ENCODE measurements at places on chromosomes 1 and 21.

DNA sequence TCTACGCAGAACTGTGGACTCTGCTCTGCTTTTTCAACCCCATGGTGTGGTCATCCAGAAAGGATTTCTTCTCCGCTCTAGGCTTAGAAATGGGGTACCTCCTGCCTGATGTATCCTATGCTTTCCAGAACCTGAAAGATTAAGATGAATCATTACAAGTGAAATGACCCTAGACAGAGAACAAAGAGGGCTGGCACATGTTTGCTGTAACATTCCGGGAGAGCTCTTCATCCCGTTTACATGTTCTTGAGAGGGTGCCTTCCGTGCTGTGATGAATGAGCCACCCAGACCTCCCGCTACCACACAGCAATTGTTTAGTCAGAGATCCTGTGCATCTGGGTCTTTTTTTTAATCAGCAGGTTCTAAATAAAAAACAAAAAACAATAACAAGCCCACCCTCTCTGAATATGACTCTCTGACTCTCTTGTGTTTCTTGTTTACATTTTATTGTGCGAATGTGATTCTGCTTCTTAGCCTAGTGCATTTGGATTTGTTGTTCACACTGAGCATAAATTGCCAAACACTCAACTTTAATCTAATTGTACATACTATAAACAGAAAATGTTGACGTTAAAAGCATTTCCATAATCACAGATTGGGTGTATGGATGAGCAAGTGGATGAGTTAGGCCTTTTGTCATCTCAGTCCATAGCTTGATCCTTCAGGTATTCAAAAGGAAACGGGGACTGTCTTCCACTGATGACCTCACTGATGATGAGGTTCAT lies 87.1 kb downstream of the GPR88 start:
- no peak for DNase-seq

GRCh38 chr1:230725256-230726012 lies 11.5 kb upstream of the AGT start:
- DNase-seq: no peak

DNA sequence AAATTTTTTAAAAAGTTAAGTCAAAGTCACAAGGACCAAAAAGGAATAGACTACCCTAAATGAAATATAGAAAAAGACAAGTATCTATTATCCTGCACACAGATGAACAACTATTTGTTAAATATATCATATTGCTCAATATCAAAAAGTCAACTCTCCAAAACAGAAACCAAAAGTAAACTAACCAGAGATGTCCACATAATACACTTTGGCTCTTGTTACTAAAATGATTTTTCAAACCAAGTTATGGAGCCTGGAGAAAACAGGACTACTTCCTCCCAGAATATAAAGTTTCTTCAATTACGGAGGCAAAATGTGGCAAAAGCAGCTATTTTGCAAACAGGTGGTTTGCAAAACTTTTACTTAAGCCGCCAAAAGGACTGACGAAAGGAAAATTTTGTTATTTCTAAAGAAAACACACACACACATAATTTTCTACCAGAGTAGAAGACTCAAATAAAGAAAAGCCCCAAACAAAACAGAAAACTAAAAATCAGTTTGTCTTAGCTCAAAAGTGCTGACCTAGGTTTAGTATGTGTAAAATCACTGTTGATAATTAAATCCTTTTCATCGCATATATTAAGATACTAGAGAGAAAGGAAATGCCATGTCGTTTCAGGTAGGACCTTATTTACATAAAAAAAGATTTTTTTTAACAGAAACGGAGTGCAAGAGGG lies 1.1 kb downstream of the DPYD start:
- no peak for DNase-seq

GRCh38 chr1:9653491-9654050 lies 2.0 kb downstream of the PIK3CD start:
- DNase-seq: no peak

- DNase-seq: peak; percentile 47
These were observed 434 bp downstream of the EVA1B start for GRCh38 chr1:36322786-36323635.

DNA sequence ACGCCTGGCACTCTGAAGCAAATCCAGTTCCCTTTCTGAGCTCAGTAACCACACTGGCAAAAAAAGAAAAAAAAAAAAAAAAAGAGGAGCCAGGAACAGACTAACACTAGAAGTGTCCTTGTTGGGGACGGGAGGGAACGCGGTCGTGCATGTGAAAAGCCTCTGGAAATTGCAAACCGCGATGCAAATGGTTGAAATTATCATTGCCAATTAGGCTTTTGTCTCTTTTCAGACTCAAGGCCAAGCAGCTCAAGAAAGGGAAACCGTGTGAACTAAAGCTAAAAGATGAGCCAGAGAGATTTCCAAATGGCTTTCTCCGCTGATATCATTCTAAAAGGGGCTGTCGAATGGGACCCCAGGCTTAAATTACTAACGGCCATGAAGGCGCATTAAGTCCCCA lies 13.5 kb downstream of the TRABD2B start:
- no peak for DNase-seq

GRCh38 chr21:34006611-34007168 lies 66.7 kb upstream of the MRPS6 start:
- no peak for DNase-seq

GRCh38 chr1:53574621-53575020 lies 115.4 kb downstream of the DMRTB1 start:
- no peak for DNase-seq

DNA sequence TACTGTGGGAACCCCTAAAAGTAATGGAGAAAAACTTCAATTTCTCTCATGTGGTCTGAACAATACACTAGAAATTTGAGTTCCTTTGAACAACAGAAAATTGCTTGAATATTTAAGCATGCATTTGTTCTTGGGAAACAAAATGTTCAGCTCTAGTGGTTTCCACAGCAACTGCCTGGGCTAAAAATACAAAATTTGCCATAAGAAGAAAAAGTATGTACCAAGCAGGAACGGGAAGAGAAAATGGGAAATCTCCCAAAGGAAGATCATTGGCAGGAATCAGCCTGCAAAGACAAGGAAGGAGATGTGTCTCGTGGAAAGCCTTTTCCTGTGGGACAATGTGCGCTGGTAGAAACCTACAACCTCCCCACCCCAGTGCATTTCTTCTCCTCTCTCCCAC lies 119.0 kb upstream of the DPT start:
- no peak for DNase-seq

- no peak for DNase-seq
These were observed 40.7 kb upstream of the PDE4B start for GRCh38 chr1:65751961-65752360.

DNA sequence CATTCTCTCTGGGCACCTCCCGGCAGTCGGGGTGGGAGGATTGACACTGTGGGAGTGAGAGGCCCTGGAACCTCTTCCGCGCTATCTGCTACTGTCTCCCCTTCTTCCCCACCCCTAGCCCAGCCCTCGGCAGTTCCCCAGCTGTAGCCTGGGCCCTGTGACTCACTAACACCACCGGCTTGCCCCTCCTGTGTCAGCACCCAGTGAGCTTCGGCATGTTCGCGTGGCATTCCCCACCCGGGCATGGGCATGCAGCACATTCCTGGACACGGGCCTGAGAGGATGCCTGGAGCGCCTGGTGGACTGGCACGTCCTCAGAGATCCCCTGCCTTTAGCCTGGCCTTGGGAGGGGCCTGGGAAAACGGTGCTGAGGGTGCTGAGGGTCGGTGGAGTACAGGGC lies 1.3 kb downstream of the CDK18 start:
- DNase-seq: no peak

DNA sequence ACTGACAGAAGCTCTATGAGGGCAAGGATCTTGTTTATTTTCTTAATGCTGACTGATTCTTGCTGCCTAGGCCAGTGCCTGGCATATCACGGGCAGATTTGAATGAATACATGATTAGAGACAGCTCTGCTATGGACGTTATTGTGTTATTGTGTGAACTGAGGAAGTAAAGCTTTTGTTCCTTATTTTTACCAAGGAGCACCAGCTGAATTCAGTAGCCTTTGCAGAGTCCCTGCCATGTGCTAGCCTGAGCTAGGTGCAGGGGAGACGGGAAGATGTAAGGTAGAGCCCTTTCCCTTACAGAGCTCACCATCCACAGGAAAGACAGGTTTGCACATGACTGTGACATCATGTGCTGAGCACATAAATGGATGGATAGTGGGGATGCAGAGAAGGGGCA lies 36.0 kb upstream of the SCMH1 start:
- DNase-seq: no peak

DNA sequence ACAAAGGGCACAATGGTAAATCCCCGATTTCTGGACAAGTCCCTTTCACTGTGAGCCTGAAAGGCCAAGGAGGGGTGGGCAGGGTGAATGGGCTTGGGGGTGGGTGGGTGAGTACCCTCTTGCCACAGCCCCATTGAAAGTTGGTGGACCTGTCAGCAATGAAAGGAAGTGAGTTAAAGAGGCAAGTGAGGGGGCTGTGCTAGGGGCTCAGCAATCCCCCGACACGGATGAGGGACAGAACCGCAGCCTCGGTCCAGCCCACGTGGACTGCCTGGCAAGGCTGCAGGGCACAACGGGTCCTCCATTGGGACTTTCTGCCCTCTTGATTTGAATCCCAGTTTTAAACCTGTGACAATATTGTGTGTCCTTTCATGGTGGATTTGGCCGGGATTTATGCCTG lies 255.3 kb downstream of the FOXD2 start:
- no peak for DNase-seq

GRCh38 chr21:18204931-18205330 lies 39.7 kb upstream of the CHODL start:
- DNase-seq: no peak

DNA sequence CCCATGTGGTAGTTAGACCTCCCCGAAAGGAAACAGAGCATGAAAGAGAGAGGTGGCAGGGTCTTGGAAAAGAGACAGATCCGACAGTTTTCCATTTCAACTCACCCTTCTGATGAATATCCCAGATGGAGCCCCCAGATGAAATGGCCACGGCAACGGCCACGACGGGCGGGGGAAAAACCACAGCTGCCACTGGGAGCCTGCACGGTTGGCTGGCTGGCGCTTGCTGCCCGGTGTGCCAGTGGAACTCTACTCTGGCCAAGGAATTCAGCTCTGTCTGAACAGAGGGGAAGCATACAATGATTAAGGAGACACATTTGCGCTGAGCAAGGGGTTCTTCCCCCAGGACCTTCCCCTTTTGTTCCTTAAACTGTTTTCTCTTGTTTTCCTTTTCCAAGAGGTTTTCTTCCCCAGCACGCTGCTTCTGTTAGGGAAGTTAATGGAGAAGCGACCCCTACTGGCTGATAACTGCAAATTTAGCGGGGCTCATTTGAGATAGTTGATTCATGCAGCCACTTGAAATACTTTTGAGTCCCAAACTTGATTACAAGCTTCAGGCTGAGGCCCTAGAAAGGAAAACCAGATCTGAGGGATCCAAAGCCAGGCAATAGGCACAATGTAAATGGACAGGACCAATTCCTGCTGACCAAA lies 1122.5 kb downstream of the NCAM2 start:
- no peak for DNase-seq

- no peak for DNase-seq
These were observed 3.1 kb downstream of the LRRC40 start for GRCh38 chr1:70202173-70202758.

DNA sequence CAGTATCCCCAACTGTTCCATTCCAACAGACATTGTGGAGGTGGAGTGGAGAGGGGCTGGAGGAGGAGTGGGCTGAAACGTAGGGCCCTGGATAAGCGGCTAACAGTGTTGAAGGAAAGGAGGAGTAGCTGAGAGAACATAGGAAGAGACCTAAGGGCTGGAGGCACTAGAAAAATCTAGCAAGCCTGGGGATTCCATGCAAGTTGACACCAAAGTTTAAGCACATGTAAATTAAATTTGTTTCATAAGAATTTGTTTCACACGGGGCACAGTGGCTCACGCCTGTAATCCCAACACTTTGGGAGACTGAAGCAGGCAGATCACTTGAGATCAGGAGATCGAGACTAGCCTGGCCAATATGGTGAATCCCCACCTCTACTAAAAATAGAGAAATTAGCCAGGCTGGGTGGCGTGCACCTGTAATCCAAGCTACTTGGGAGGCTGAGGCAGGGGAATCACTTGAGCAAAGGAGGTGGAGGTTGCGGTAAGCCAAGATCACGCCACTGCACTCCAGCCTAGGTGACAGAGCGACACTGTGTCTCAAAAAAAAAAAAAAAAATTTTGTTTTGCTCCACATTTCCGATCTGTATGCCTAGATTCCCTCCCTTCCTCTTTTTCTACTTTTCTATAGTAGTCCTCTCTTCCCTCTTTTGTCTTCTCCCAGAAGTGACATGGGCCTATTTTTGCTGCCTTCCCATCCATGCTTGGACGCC lies 530 bp upstream of the CD244 start:
- no peak for DNase-seq

GRCh38 chr1:29648026-29648425 lies 411.7 kb downstream of the PTPRU start:
- no peak for DNase-seq

DNA sequence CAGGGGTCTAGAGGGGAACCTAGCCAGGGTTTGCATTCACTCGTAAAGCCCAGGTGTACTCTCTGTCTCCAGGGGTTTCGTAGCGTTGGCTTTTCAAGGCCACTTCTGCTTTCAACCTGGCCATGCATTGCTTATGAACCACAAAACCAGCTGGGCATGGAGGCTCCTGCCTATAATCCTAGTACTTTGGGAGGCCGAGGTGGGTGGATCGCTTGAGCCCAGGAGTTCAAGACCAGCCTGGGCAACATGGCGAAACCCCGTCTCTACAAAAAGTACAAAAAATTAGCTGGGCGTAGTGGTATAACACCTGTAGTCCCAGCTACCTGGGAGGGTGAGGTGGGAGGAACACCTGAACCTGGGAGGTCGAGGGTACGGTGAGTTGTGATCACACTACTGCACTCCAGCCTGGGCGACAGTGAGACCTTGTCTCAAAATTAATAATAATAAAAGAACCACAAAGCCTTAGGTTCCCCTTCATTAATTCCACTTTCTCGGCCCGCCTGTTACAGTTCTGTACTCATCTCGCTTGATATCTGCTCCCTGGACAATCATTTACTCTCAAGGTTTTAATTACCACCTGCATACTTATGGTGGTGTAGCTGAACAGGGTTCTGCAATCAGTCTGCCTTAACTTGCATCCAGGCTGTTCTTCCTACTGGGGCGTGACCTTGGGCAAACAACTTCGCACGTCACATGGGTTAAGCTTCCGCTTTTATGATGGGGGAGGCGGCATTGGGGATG lies 6.1 kb downstream of the SLC16A4 start:
- DNase-seq: no peak

GRCh38 chr1:31712068-31712467 lies 8.3 kb upstream of the COL16A1 start:
- DNase-seq: no peak

DNA sequence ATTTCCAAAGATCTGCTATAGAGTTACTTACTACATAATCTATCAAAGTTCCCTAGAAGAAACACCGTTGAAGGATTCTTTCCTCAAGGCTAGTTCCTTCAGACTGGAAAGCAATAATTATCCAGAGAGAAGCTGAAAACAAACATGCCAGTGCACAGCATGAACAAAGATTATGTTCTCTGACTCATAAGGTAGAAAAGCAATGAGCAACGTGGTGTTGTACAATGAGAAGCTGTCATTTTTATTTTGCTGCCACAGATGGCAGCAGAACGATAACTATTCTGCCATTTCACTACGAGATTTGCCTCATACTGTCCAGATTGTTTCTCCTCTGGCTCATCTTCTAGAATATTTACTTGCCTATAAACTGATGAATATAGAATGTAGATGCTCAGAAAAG lies 10.7 kb downstream of the EXTL2 start:
- no peak for DNase-seq

- DNase-seq: no peak
These were observed 31.4 kb upstream of the MYOC start for GRCh38 chr1:171683870-171684269.

GRCh38 chr21:28431527-28432200 lies 561.0 kb downstream of the LTN1 start:
- DNase-seq: no peak

GRCh38 chr1:245216366-245217115 lies 61.8 kb downstream of the KIF26B start:
- DNase-seq: no peak

- DNase-seq: no peak
These were observed 138.2 kb downstream of the PCBP3 start for GRCh38 chr21:45781741-45782140.

All from activated T-cell treated with anti-CD3 and anti-CD28 coated beads for 48 hours (primary cell).